ENCODE measurements at places on chromosomes 4 and X.

- peaks cover 23% of the 10 kb centered on the region for H3K27me3 ChIP-seq
- no peak overlapping the region for H3K4me3 ChIP-seq
- peaks cover 4% of the 10 kb centered on the region for H3K4me1 ChIP-seq
- no peak for DNase-seq
- H3K27ac ChIP-seq = no peak overlapping the region
Observed at GRCh38 chrX:42946544-42947194, 168.7 kb upstream of the PPP1R2C start.

GRCh38 chr4:52932591-52933470, 70.7 kb downstream of the RASL11B start:
- no peaks in the 10 kb centered on the region for H3K36me3 ChIP-seq
- no peaks in the 10 kb centered on the region for H3K4me1 ChIP-seq

DNA sequence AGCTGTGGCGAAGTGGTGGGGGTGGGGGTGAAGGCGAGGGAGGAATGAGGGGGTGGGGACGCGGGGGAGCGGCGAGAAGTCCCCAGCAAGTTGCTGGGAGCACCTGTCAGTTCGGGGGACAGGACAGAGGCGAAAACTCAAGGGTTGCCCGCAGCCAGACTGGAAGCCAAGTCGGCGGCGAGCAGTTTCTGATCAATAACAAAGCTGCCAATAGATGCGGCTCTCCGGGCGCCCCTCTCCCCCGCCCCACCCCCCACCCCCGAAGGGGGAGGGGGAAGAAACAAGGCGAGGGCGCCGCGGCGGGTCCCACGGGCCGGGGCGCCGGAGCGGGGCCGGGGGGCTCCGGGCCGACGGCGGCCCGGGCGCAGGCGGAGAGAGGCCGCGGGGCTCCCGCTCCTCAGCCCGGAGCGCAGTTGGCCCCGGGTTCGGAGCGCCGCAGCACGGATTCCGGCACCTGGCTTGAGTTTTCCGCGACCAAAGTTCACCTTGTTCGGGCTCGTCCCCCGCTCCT, 379 bp downstream of the PDGFC start:
- H3K36me3 ChIP-seq = no peaks in the 10 kb centered on the region
- H3K27ac ChIP-seq = peak overlapping the region; percentile 97
- peak overlapping the region; percentile 81 for H3K4me3 ChIP-seq

GRCh38 chr4:2011583-2011982, 2.8 kb upstream of the NELFA start:
- no peaks in the 10 kb centered on the region for H3K27me3 ChIP-seq
- H3K36me3 ChIP-seq = no peaks in the 10 kb centered on the region
- no peak overlapping the region for H3K27ac ChIP-seq

- H3K27ac ChIP-seq = no peak overlapping the region
- H3K4me1 ChIP-seq = peaks cover 3% of the 10 kb centered on the region
- no peaks in the 10 kb centered on the region for H3K36me3 ChIP-seq
- no peak for DNase-seq
- H3K4me3 ChIP-seq = no peak overlapping the region
Observed at GRCh38 chr4:110164856-110165255, 33.6 kb downstream of the ELOVL6 start.

- H3K27ac ChIP-seq = no peak overlapping the region
- H3K27me3 ChIP-seq = peaks cover 32% of the 10 kb centered on the region
- peaks cover 21% of the 10 kb centered on the region for H3K4me1 ChIP-seq
- H3K36me3 ChIP-seq = no peaks in the 10 kb centered on the region
- DNase-seq = no peak
- H3K4me3 ChIP-seq = no peak overlapping the region
Observed at GRCh38 chr4:153785910-153786721, 2.8 kb downstream of the SFRP2 start.

- DNase-seq = no peak
- H3K36me3 ChIP-seq = no peaks in the 10 kb centered on the region
- no peak overlapping the region for H3K4me3 ChIP-seq
- H3K27me3 ChIP-seq = no peaks in the 10 kb centered on the region
Observed at GRCh38 chr4:179664430-179665027, 2222.3 kb upstream of the AGA start.

DNA sequence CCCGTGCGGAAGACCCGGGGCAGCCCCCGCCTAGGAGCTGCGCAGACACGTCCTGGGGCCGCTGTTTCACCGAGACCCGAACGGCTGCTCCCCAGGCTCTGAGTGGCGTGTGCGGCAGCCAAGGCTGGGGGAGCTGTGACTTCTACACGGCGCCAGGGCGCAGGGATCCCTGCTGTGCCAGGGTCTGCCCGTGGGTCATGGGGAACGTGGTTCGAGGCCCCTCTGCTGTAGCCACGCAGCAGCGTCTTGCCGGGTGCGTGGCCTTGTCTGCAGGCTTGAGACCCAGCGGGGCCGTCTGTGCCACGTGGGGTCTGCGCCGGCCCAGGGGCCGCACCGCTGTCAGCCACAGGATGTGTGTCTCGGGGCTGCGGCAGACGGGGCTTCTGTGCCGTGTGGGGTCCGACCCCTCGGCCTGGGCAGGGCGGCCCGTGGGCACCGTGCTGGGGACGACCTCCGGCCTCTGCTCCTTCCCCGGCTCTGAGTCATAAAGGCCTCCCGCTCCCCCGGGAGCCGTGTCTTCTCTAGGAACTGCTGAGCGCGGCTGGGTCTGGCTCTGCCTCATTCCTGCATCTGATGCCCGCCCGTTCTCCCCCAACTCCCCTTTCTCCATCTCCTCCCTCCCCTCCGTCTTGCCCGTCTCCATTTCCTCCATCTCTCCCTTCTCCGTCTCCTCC, 12.7 kb upstream of the GTPBP6 start:
- H3K4me3 ChIP-seq = no peak overlapping the region
- no peak for DNase-seq
- H3K27me3 ChIP-seq = peaks cover 5% of the 10 kb centered on the region
- no peak overlapping the region for H3K27ac ChIP-seq
- peaks cover 8% of the 10 kb centered on the region for H3K4me1 ChIP-seq

DNA sequence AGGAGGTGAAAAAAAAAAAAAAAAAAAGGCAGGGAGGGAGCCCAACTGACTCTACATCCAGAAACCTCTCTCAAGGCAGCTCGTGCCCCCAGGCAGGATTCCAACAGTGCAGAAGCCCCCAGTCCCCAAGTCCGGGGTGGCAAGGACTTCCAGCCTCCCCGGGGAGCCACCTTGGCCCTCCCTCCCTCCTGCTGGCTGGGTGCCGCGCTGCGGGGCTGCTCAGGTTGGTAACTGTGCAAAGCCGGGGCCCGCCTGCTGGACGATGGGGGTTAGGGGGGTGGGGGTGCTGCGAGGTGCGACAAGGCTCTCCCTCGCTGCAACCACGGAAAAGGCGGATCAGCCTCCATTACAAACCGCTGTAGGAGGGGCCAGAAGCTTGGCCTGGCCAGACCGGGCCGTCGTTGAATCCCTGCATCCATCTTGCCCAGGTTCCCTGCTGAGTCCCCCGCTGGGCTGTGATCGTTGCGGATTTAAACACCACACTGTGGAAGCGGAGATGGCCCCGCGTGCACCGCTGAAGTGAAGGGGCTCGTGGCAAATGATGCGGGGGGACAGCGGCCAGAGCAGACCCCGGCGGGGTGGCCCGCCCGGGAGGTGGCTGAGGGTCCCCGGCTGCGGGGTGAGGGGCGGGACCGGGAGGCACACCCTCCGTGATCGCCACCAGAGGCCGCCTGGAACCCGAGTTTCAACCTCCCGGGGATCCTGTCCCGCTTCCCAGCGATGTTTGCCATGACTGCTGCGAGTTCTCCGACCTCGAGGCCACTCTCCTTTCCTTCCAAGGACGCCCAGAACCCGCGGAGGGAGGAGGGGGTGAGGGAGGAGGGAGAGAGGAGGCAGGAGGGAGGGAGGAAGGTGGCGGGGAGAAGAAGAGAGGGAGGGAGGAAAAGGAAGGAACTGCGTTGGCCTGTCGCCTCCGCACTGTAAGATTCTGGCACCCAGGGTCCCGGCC, 58.0 kb upstream of the DDX3X start:
- peak overlapping the region; percentile 47 for H3K4me3 ChIP-seq
- peaks cover 5% of the 10 kb centered on the region for H3K27me3 ChIP-seq
- H3K36me3 ChIP-seq = no peaks in the 10 kb centered on the region

DNA sequence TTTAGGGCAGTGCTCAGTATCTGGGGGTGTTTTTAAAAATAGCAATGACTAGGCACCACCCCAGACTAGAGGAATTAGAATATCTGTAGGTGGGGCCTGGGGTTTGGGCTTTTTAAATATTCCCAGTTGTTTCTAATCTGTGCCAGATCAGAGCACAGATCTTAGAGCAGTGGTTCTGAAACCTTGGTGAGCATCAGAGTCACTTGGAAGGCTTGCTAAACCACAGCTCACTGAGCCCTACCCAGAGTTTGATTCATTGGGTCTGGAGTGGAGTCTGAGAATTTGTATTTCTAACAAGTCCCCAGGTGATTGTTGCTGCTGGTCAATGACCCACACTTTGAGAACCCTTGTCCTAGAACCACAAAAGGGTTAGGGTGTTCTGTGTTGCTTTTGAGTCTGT, 16.7 kb downstream of the HADH start:
- H3K4me3 ChIP-seq = no peak overlapping the region
- no peaks in the 10 kb centered on the region for H3K27me3 ChIP-seq
- DNase-seq = no peak

DNA sequence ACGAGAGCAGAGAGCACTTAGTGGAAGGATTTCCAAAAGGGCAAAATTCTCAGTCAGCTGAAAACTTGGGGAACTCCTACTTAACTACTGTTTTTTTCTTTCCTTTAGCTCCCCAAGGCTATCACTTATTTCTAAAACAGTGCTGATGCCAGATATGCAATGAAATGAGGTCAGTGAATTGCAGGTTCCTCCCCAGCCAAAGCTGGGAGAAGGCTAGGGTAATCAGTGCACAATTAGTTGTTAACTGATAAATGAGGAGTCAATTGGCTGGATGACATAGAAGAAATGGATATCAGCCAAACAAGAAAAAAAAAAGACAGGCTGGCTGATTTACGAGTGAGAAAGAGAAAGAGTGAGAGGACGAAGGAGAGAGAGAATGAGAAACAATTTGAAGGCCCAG, 195.6 kb downstream of the GPC3 start:
- H3K36me3 ChIP-seq = no peaks in the 10 kb centered on the region
- peaks cover 2% of the 10 kb centered on the region for H3K27me3 ChIP-seq
- DNase-seq = peak; percentile 89
- no peaks in the 10 kb centered on the region for H3K4me1 ChIP-seq

GRCh38 chrX:110703641-110704040, 92.0 kb downstream of the CHRDL1 start:
- no peak overlapping the region for H3K27ac ChIP-seq
- no peaks in the 10 kb centered on the region for H3K36me3 ChIP-seq

DNA sequence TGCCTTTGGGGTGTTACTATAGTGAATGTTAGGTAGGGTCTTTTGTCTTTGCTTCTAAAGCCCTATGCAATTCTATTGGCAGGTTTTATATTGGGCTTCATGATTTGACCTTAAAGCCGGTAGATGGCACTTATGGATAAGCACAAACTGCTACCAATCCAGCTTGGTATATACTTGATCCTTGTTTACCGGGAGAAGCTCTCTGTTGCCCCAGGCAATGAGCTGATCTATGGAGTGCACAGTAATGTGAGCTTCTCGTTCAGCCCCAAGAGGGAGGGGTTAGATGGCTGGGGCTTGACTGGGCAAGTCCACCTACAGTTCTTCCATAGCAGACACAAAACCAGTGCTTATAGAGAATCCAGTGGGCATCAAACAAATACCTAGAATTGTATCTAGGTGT, 287.2 kb upstream of the CT83 start:
- no peak overlapping the region for H3K27ac ChIP-seq
- no peaks in the 10 kb centered on the region for H3K4me1 ChIP-seq
- no peaks in the 10 kb centered on the region for H3K36me3 ChIP-seq
- no peak overlapping the region for H3K4me3 ChIP-seq

GRCh38 chr4:118085700-118086099, 51.4 kb downstream of the NDST3 start:
- DNase-seq = no peak
- no peaks in the 10 kb centered on the region for H3K4me1 ChIP-seq
- H3K36me3 ChIP-seq = no peaks in the 10 kb centered on the region
- H3K27ac ChIP-seq = no peak overlapping the region

GRCh38 chrX:10031746-10032145, 64.6 kb downstream of the CLDN34 start:
- no peaks in the 10 kb centered on the region for H3K36me3 ChIP-seq
- H3K4me1 ChIP-seq = peaks cover 5% of the 10 kb centered on the region
- peaks cover 9% of the 10 kb centered on the region for H3K27me3 ChIP-seq
- no peak for DNase-seq

GRCh38 chr4:7843831-7844593, 95.6 kb downstream of the AFAP1 start:
- peak; percentile 77 for DNase-seq
- H3K27ac ChIP-seq = no peak overlapping the region
- peaks cover 3% of the 10 kb centered on the region for H3K36me3 ChIP-seq
- H3K27me3 ChIP-seq = no peaks in the 10 kb centered on the region
- H3K4me1 ChIP-seq = peaks cover 19% of the 10 kb centered on the region

GRCh38 chr4:27187786-27188185, 327.1 kb downstream of the STIM2 start:
- no peak for DNase-seq
- no peaks in the 10 kb centered on the region for H3K4me1 ChIP-seq
- no peaks in the 10 kb centered on the region for H3K36me3 ChIP-seq
- no peaks in the 10 kb centered on the region for H3K27me3 ChIP-seq
- no peak overlapping the region for H3K27ac ChIP-seq

- H3K4me1 ChIP-seq = no peaks in the 10 kb centered on the region
- H3K36me3 ChIP-seq = no peaks in the 10 kb centered on the region
- no peak overlapping the region for H3K4me3 ChIP-seq
- H3K27me3 ChIP-seq = peaks cover 28% of the 10 kb centered on the region
- H3K27ac ChIP-seq = no peak overlapping the region
Observed at GRCh38 chrX:44143061-44143602, 169.9 kb upstream of the NDP start.

- no peaks in the 10 kb centered on the region for H3K27me3 ChIP-seq
- DNase-seq = no peak
- no peaks in the 10 kb centered on the region for H3K4me1 ChIP-seq
- H3K4me3 ChIP-seq = no peak overlapping the region
Observed at GRCh38 chr4:8599657-8600056, 7.1 kb downstream of the CPZ start.

- no peaks in the 10 kb centered on the region for H3K27me3 ChIP-seq
- no peak overlapping the region for H3K4me3 ChIP-seq
- no peaks in the 10 kb centered on the region for H3K4me1 ChIP-seq
- DNase-seq = no peak
- no peaks in the 10 kb centered on the region for H3K36me3 ChIP-seq
Observed at GRCh38 chr4:112848911-112849310, 200.5 kb upstream of the ANK2 start.

DNA sequence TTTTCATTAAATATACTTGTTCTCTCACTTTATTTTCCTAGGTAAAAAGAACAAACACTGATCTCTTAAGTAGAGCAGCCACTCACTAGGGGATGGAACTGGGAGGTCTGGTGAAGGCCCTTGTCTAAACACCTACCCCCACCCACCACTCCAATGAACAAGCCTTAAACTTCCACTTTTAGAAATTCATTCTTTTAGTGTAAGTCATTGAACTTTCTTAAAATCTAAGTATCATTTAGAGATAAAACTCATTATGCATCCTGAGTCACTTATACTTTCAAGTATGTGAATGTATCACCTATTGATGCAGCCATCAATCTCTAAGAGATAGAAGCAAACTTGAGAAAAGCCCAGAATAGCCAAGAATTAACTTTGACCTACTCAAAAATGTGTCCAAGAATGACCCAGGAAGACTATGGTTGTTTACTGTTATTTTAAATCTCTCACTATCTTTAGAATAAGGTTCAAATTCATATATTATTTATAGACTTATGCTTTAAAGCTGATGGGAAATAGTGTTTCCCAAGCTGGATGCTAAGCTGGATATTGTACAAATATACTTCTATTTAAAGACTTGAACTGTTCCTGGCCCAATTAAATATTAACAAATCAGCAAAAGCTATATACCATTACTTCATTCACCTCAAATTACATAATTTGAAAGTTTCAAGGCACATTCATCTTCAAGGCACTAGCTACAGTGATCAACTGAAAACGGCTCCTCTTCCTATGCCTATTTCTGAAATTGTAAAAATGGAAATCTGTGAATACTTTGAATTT, 49.5 kb downstream of the CAMK2D start:
- H3K4me3 ChIP-seq = no peak overlapping the region
- no peaks in the 10 kb centered on the region for H3K36me3 ChIP-seq
- no peak overlapping the region for H3K27ac ChIP-seq
- no peak for DNase-seq
- no peaks in the 10 kb centered on the region for H3K4me1 ChIP-seq
